ENCODE measurements at places on chromosomes 7 and 10.
A peak's percentile ranks its signal among the peaks of the same experiment; 100 is the strongest.

GRCh38 chr7:80809545-80809944, 109.3 kb downstream of the SEMA3C start:
- no peak for DNase-seq

DNA sequence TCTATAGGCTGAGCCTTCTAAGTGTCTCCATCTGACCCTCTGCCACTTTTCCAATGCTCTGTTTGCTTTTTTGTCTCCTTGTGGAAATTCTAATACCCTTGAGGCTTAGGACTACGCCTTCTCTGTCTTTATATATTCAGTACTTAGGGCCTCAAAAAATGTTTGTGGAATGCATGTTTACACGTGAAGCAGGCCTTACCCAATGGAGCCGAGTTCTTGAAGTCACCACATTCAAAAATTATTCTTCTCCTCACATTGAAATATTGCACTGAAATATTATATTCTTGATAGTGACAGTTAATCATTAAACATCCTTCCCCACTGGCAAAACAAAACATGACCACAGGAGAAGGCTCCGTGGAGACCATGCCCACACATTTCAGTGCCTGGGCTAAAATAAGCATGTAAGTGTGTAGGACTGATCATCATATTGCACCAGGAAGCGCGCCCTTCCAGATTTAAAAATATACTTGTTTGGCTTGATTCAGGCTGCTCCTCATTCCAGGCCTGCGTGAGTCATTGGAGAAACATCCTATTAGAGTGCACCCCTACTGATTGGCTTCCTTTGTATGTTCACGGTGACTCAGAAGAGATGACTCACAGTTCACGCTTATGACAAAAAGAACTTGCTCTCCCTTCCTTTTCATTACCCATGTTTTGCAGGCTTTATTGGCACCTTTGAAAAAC, 307.4 kb upstream of the AOAH start:
- DNase-seq = peak; percentile 40

DNA sequence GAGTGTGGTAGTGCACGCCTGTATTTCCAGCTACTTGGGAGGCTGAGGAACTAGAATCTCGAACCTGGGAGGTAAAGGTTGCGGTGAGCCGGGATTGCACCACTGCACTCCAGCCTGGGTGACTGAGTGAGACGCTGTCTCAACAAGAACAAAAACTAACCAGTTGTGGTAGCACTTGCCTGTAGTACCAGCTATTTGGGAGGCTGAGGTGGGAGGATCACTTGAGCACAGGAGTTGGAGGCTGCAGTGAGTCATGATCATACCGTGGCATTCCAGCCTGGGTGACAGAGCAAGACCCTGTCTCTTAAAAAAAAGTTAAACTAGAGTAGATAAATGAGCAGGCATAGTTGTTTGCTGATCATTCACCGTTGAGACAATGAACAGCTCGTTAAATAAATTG, 48.9 kb downstream of the CUX1 start:
- no peak for DNase-seq

- peak; percentile 87 for DNase-seq
These were observed 305.3 kb upstream of the NFE2L3 start for GRCh38 chr7:25846722-25847121.

DNA sequence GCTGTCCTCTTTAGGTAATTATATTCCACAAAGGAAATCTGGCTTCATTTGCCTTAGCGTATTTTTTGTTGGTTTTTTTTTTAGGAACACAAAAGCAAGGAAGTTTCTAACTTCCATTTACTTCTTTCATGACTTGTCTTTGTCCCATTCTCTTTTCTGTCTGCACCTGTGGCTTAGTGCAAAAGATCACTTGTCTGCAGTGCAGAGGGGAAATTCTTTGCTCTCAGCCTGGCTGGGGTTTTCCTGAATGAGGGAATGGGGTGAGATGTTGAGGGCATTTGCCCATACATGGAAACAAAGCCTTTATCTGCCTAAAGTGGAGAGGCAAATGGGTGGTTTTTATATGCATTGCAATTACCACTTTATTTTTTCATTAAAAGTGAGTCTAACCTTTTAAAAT, 361.1 kb upstream of the IGFBP3 start:
- DNase-seq = no peak

DNA sequence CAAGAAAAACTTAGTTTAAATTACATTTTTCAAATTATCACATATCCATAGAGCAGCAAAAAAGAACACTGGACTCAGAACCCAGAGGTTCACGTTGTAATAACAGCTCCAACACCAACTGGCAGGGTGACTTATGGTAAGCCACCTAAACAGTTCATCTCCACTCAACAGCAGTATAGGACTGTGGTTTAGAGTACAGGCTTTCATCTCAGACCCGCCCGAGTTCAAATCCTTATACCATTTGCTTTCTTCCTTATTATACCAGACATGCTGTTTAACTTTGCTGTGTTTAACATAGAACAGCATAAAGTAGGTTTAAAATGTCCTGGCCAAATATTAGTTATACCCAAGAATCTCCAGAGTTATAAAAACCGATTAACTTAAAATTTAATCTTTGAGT, 97.9 kb downstream of the ARHGAP21 start:
- no peak for DNase-seq

- peak; percentile 61 for DNase-seq
These were observed 561 bp downstream of the SHTN1 start for GRCh38 chr10:117004227-117005025.

DNA sequence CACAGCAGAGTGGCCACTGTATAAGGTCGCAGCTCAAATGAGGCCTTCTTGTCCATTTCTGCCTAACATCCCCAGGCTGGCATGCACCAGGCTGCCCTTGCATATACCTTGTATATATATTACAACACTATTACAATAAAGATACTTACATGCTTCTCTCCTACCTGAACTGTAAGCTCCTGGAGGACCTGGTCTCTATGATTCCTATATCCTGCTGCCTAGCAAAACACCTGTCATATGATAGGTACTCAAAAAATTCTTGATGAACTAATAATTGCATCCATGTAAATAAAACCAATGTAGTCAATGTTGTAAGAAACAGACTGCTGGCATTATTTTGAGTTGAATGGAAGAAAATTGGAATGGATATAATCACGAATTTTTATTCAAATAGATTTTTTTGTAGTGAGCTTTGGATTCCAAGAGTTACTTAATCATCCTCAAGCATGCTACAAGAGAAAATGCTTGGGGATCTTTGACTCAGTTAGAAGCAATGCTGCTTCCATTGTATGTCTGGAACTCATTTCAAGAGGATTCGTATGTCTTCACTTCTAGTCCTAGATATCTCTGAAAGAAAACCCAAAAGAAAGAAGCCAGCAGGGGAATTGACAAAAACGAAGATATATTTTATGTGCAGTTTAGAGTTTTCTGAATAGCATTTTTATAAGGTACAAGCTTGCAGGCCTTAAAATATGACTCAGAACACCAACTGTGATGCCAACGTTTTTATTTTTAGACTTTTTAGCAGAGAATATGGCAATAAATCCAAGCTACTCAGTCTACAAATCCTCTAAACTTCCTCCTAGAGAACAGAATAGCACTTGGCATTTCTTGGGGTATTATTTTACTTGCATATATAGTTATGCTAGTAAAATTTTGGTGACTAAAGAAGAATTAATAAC, 53.1 kb downstream of the OSBPL3 start:
- no peak for DNase-seq

- DNase-seq = no peak
These were observed 426.5 kb upstream of the NFE2L3 start for GRCh38 chr7:25725451-25725850.

GRCh38 chr7:115638853-115639252, 391.7 kb downstream of the TFEC start:
- no peak for DNase-seq

GRCh38 chr7:26777385-26777784, 87.0 kb downstream of the SKAP2 start:
- DNase-seq = no peak

DNA sequence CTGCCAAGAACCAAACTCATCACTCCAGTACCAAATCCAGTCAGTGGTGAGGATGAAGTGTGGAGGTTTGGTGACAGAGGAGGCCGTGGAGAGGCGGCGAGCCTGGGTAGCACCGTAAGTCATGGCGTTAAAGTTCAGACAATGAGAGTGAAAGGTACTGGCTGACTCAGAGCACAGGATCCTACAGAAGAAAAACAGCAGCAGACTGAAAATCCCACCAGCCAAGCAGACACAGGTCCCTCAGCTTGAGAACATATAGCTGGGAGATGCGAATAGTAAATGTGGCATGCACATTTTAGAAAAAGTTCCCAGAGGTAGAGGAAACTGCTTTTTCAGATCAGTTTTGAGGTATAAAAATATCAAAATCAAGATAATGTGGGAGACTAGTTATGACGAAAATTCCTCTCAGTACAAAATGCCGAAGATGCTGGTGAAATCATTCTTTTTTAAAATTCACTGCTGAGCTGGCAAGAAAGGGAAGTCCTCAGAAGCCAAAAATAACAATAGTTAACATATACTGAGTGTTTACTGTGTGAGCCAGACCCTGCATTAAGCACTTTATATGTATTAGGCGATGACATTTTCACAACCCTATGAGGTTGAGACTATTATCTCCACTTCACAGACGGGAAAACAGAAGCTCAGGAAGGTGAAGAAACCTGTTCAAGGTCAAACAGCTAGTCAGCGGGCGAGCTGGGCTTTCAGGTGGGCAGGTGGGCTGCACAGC, 20.9 kb downstream of the PARP12 start:
- DNase-seq = no peak

DNA sequence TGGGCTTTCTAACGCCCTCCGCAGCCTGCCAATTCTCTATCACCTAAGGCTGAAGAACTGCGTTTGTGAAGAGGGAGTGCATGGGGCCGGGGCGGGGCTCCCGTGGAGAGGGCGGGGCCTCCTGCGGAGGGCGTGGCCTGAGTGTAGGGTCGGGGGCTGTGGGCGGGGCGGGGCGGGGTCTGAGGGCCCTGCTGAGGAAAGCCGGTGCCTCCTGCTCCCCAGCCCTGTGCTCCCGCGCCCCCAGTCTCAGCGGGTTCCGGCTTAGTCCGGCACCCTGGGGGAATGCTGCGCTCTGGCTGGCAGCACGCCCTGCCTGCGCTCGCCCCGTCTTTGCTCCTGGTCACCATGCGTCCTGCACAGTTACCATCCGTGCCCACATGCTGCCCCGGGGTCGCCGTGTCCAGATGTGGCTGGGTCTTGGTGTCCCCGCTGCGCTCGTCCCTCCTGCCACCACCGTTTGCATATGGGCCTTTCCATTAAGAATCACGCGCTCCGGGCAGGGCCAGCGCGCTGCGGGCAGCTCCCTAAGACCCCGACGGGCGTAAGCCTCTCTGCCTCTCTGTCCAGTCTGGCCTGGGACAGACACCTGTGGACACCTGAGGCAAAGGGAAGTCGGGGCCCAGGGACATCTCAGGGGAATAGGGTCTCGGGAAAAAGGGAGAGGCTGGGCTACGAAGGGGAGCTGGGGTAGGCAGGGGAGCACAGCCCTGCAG, 144.0 kb upstream of the RET start:
- DNase-seq = no peak

All from left ventricle myocardium superior (tissue), 1 donor.